Glutamatergic neuron (in vitro differentiated cells): ENCODE measurements at places on chromosomes 13 and 19. TPM values are rescaled to one million over a fixed set of nuclear protein-coding genes. Genes with fewer than 3 reads are reported as not detected.

DNA sequence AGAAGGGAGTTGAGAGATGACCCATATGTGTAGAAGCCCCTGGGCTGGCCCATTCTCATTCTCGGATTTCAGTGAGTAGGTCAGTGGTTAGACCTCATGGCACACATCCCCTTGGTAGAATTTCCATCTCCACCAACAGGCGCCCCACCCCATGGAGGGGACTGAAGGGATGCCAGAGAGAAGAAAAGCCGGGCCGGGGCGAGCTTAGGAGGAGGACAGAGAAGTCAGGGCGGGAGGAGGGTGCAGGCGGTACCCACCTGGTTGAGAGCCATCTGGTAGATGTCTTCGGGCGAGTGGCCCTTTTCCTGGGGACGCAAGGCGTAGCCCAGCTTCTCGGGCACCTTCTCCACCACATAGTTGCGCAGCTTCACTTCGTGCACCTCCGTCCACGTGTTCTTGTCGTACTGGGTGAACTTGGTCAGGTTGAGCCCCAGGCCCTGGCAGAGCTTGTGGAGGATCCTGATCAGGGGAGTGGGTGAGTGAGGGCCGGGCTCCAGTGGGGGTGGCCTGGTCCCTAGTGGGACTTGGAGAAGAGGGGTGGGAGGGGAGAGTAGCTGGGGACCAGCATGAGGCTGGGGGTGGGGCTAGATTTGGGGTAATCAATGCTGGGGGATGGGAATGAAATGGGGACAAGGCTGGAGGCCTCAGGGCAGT is 2.5 kb downstream of the IL4I1 start:
- no peak for DNase-seq

DNA sequence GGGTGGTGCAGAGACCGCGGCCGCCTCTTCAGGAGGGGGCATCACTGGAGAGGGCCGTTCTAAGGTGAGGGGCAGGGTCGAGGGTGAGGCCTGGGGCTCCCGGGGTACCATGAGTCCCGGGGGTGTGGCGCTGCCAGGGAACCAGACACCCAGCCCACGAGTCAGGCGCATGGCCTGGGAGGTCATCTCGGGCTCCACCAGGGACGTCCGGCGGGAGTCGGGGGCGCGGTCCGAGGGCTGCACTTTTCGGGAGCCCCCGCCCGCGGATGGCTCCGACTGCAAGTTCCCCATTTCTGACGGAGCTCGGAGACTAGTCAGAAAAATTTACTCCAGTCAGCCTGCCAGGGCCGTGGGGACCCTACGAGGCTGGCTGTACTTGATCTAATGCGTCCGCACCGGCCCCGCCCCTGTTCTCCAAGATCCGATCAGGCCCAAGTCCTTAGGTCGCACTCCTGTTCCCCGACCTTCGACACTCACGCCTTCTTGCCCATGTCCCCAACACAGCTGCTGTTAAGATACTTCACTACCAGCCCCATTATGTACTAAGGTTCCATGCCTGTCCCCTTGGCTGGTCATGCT is 774 bp downstream of the GGN start:
- DNase-seq: no peak

- no peak for DNase-seq
Measured at GRCh38 chr19:35704218-35704617, at the start of gene ZBTB32. TSS of gene ZBTB32 (plus strand) at chr19:35704558. CDS start at chr19:35714627, 10,069 bp downstream.

GRCh38 chr13:39862900-39863299 is 207.4 kb downstream of the COG6 start:
- DNase-seq: no peak

DNA sequence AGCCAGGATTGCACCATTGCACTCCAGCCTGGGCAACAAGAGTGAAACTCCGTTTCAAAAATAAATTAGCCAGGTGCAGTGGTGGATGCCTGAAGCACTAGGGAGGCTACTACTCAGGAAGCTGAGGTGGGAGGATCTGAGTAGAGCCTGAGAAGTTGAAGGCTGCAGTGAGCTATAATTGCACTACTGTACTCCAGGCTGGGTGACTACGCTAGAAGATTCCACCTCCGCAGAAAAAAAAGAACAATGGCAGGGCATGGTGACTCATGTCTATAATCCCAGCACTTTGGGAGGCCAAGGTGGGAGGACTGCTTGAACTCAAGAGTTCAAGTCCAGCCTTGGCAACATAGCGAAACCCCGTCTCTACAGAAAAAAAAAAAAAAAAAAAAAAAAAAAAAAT is 20.5 kb downstream of the HAUS8 start:
- no peak for DNase-seq

DNA sequence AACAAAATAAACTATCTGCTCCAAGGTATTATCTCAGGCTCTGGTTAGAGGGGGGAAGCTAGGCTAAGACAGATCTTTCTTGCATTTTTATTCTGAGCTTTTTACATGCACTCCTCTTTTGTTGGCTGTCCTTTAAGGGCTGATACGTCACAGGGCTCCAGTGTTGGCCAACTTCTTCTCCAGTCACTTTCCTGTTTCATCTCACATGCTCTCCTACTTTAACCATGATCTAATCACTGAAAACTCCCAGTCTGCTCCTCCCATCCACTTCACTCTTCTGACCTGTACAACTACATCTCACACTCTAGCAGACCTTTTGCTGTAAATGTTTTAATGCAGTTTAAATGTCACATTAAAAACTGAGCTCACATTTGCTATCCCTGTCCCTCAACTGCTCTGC is 510.0 kb upstream of the KLF12 start:
- DNase-seq: no peak

DNA sequence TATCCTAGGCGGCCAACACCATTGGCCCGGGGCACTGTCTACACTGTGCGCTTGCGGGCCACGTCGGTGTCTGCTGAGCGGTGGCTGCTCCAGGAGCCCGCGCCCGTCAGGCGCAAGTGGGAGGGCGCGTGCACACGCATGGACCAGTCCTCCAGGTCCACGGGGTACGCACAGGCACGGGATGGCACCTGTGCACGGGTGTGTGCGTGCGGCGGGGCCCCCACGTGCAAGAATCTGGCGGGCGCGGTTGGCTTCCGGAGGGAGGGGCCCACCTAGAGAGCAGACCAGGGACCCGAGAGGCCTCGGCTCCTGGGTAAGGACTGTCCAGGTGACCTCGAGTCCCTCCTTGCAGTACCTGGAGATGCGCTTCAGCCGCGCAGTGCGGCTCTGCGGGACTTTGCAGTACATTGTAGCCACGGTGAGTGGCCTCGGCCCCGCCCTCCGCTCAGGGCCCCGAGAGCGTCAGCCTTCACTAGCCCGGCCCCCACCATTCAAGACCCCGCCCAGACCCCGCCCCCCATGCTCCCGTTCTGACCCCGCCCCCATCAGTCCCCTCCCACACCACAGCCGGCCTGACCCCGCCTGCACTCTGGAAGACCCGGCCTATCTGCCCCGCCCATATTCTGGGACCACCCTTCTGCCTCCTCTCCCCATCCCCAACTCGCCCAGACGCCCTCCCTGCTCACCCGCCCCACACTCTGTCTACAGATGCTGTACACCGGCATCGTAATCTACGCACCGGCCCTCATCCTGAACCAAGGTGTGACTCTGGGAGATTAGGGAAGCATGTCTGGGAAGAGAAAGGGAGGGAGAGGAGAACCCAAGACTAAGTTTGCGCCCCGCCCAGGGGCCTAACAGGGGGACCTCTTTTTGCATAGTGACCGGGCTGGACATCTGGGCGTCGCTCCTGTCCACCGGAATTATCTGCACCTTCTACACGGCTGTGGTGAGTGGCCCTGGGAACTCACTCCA is 2.3 kb downstream of the SLC5A5 start:
- DNase-seq: peak; percentile 87

DNA sequence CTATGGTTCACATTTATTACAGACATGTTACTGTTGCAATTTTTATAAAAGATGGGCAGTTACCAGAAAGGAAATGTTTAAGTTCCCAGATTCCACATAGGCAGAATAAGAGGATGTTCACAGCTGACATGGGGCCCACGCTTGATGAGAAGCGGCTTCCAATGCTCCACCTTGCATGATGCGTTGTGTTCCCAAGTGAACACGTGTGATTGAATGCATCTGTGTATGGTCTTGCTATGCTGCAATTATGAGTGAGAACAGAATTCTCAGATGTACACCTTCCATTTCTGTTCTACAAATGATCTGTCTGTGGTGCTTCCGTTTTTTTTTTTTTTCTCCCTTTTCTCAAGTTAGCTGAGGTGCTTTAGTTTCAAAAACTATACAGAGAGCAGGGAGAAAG is 15.5 kb downstream of the UPF3A start:
- DNase-seq: no peak

DNA sequence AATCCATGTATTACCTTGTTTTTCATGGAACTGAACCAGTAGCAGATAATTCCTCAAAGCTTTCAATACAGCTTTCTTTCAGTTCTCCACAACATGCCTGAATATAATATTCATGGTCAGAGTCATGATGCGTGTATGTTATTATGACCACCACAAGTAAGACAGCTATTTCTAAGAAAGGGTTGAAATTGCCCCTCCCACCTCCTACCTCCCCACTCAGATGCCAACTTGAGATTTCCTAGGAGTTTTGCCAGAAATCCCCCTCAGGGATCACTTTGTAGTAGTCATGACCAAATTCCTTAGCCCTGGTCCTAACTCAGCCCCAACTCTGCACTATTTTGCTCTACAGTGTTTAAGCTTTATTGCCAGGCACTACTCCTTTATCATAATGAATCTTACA is 69.9 kb upstream of the RAP2A start:
- no peak for DNase-seq

DNA sequence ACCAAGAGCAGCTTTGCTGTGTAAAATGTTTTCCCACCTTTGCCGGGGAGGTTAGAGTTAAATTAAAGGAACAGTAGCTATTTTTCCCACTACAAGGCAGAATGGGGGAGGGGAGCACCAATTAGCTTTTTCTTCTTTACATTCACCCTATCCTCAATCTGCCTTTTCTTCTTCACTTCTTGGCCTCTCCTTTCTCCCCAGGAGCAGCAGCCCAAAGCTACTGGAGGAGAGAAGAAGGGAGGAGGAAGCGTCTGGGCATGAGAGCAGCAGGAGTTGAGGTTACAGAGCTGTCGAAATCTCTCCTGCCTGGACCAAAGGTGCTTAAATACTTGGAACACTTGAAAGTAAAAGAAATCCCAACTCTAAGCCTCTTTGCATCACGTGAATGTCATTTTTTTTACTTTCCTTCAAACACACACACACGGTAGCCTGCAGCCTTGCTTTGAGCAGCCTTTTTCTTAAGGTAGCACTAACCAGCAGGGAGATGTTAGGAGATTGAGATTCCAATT is 39.0 kb upstream of the WASF3 start:
- no peak for DNase-seq

- DNase-seq: no peak
Measured at GRCh38 chr13:44867825-44868224, 121.4 kb downstream of the NUFIP1 start.

DNA sequence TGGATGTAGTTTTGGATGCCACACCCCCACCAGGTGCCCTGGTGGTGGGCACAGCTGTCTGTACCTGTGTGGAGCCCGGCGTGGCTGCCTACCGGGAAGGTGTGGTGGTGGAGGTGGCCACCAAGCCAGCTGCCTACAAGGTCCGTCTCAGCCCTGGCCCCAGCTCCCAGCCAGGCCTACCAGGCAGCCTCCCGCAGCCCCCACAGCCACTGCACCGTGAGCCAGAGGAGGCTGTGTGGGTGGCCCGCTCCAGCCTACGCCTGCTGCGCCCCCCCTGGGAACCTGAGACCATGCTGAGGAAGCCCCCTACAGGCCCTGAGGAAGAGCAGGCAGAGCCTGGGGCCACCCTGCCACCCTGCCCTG is 3.5 kb downstream of the CIC start:
- DNase-seq: no peak

DNA sequence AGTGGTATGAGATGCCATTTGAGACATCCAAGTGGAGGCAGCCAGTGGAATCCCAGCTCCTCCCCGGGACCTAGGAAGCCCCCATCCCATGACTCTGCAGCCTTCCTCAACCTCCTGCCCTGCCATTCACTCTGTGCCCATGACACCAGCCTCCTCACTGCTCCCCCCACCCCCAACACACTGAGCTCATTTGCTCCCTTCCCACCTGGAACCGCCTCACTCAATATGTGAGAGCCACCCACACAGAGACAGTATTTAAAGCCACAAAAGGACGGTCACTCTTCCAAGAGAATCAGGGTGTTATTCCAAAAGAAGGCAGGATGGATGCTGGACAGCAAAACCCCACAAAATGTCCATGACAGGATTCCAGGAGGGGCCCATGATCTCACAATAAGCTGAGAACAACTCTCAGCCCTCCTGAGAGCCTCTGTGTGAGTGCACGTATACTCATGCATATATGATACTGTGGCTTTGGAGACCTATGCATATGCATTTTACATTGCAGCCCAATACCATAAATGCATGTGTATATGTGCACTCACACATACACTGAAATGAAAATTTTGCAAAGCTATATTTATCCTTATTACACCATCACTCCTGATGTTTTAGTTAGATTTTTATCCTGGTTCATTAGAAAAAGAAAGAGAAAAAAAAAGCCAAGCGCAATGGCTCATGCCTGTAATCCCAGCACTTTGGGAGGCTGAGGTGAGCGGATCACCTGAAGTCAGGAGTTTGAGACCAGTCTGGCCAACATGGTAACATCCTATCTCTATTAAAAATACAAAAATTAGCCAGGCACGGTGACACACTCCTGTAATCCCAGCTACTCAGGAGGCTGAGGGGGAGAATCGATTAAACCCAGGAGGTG is 10.8 kb upstream of the RANBP3 start:
- DNase-seq: no peak

GRCh38 chr13:42280537-42280936 is 8.6 kb downstream of the AKAP11 start:
- no peak for DNase-seq

DNA sequence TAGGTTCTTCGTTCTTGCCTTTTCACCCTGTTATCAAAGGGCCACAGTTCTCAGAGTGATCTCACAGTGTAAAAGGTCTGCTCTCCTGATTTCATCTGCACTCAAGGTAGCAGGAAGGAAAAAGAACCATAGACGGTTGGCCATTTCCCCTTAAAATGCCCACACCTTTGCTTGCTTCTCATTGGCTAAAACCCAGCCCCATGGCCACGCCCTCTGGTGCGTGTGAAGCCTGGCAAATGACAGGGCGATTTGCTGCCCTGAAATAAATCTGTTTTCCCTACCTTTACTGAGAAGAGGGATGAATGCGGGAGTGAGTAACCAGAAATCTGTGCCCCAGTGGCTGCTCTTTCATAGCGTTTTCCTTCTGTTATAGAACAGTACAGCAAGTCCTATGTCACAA is 269.3 kb downstream of the POU4F1 start:
- DNase-seq: no peak

IL12RB1 gene
- not detected for total RNA-seq

ZNF880 gene
- 24.5 TPM for total RNA-seq

ZNF837 gene
- total RNA-seq: 2.0 TPM

PCSK4 gene
- 21.2 TPM for total RNA-seq

LIN7B gene
- total RNA-seq: 32.6 TPM

FLT3LG gene
- 13.1 TPM for total RNA-seq

IL17D gene
- 1.3 TPM for total RNA-seq

ZNF284 gene
- total RNA-seq: 3.9 TPM

MCEMP1 gene
- total RNA-seq: not detected

OR4F17 gene
- not detected for total RNA-seq

ADM5 gene
- 3.2 TPM for total RNA-seq

ZNF439 gene
- 21.1 TPM for total RNA-seq

SLC10A2 gene
- total RNA-seq: not detected

ZNF726 gene
- 11.5 TPM for total RNA-seq
